Activated naive CD8-positive, alpha-beta T cell treated with anti-CD3 and anti-CD28 coated beads for 36 hours (primary cell): ENCODE measurements at places on chromosomes 2 and 18.

DNA sequence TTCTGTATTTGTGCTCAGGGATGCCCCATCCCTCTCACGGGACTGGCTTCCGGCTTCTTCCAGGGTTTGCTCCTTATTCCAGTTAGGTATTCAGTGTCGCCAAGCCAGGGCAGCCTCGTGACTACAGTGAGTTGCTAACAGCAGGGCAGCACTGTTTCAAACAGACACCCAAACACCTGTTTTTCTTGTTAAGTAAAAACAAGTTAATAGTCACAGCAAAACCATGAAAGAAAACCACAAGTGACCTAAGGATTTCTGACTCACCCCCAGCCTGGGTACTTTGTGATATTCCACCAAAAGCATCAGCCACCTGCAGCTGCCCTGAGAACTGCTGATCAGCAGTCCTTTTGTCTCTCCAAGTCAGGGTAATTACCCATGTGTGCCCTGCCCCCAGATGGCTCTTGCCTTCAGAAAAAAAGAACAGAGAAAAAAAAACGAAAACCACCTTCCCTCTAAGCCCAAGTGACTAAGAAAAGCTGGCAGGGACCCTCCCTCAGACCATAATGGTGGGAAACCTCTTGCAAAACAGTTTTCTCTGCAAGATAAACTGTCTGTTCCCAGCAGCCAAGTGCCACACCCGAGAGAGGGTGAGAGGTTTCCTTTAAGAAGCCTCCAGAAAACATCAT lies 178.2 kb downstream of the ANAPC1 start:
- peak; percentile 57 for DNase-seq

- no peak for DNase-seq
Observed at GRCh38 chr2:173090276-173090877, 14.7 kb downstream of the MAP3K20 start.

DNA sequence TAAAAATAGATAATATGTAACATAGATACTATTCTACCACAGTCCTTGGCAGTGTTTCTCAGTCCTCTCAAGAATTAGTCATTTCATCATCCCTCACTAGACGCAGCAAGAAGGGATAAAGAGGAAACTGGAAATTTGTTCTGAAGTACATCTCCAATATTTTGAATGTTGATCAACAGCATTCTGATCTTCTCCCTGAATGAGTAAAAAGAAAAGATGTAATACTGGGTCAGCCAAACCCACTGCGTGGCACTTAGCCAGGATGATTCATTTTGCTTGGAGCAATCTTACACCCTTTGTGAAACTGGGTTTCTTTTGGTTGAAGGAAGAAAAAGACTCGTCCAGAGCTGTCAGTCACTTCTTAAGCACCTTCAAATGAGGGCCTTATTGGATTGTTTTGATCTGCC lies 54.1 kb downstream of the TAF1B start:
- DNase-seq = peak; percentile 59

DNA sequence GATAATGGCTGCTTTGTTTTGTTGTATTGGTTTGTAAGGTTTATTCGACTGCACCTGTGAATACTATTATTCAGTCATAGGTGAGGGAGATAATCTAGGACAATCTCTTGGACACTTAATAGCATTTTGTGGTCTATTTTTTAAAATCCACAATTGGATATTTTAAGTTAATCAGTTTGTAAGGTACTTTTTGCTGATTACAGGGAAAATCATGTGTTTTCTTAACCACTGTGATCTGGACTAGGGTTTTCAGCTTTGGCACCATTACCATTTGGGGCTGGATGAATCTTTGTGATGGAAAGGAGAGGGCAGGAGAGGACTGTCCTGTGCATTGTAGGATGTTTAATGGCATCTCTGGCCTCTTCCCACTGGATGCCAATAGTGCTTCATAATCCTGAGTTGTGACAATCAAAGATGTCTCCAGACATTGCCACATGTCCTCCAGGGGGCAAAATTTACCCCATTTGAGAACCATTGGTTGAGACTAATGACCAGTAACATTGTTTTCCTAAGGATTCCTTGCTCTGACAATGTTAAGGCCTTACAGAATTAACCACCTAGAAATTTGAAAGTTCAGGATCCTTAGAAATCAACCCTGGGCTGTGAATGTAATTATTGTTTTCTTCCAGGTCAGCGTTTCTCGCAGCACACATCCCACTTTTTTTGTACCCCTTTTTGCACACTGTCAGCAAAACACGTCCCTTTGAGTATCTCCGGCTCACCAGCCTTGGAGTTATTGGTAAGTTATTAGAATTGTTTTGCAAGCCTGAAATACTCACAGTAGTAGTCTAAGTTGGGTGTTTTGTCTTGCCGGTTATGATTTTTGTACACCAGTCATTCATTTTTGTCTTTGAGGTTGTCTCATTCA lies 15.6 kb downstream of the CNOT9 start:
- DNase-seq = no peak

GRCh38 chr2:24163601-24164000 lies 11.3 kb upstream of the FAM228A start:
- no peak for DNase-seq

- no peak for DNase-seq
Observed at GRCh38 chr2:126885751-126886210, 12.9 kb upstream of the TEX51 start.
